Right ventricle myocardium inferior (tissue), 1 donor: ENCODE measurements at places on chromosomes 2 and 18. TPM values are rescaled to one million over a fixed set of nuclear protein-coding genes. Genes with fewer than 3 reads are reported as not detected.

GRCh38 chr2:95262896-95263542 is 11.2 kb upstream of the PROM2 start:
- DNase-seq = no peak

Gene TNFRSF11A
- total RNA-seq = 1.1 TPM

DNA sequence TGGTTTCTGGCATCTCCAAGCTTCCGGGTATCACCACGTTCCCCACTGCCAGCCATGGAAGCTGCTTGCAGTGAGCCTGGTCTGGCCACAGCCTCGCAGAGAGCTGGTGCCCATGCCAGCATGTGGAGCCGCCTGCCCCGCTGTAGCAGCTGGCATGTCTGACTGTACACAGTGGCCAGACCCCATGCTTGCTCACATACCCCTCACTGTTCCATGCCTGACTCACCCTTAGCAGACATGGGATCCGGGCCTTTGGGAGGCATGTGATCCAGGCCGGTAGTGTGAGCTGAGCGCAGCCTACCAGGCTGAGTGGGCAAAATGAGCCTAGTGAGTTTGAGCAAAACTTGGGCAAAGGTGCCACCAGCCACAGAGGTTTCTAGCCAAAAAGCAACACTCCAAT is 18.8 kb upstream of the RPRD1A start:
- DNase-seq = peak; percentile 65

DNA sequence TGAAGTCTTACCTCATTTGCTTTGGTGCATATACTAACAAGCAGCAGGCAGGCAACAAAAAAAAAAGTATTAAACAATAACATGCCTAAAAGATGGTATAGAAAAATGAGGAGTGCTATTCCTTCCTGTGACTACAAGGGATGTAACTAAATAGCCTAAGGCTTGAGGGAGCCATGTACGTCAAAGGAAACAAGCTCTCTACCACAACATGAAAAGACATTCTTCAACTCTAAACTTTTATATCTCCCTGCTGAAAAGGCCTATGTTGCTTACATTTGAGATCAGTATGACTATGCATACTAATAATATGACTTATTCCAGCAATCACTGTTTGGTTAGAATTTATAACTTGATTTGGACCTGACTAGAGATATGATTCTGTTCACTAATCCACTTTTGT is 347.9 kb downstream of the ADCYAP1 start:
- no peak for DNase-seq

DNA sequence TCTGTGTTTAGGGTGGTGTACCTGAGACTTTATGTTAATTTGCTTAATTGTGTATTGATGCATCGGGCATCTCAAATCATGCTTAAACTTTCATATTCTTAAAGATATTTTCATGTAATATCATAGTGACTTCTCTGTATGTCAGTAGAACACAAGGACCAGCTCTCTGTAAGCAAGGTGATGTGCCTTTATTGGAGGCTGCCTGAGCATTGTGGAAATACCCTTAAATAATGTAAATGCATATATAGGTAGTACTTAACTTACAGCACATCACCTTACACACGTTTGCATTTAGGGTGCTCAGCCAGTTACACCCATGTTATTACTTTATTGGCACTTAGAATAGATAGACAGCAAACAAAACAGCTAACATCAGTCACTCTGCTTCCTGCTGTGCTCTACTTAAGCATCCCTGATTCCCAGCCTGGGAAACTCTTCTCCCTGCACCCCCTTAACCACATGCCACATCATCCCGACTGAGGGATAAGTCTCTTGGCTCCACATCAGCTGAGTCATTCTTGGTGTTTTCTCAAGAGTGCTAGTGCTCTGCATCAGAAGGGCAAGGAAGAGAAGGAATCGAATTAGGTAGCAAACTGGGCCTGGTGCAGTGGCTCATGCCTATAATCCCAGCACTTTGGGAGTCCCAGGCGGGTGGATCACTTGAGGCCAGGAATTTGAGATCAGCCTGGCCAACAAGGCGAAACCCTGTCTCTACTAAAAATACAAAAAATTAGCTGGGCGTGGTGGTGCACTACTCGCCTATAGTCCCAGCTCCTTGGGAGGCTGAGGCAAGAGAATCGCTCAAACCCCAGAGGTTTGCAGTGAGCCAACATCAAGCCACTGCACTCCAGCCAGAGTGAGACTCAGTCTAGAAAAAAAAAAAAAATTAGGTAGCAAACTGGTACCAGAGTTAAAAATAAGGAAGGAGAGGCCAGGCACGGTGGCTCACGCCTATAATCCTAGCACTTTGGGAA is 108.7 kb downstream of the MAP3K20 start:
- no peak for DNase-seq

- DNase-seq = no peak
Observed at GRCh38 chr2:25587361-25587760, 86.0 kb downstream of the DTNB start.

Gene FAM124B
- total RNA-seq = 1.9 TPM

Gene THADA
- total RNA-seq = 10.5 TPM

Gene CNDP1
- not detected for total RNA-seq

Gene POTEF
- total RNA-seq = not detected

- no peak for DNase-seq
Observed at GRCh38 chr18:69158944-69159343, 241.7 kb upstream of the DOK6 start.

Gene SLC9A4
- not detected for total RNA-seq

Gene LHCGR
- 0.11 TPM for total RNA-seq

Gene FABP1
- not detected for total RNA-seq

GRCh38 chr2:224031358-224031970 is 7.6 kb downstream of the SERPINE2 start:
- no peak for DNase-seq

- DNase-seq = no peak
Observed at GRCh38 chr2:25558262-25558661, 115.1 kb downstream of the DTNB start.

DNA sequence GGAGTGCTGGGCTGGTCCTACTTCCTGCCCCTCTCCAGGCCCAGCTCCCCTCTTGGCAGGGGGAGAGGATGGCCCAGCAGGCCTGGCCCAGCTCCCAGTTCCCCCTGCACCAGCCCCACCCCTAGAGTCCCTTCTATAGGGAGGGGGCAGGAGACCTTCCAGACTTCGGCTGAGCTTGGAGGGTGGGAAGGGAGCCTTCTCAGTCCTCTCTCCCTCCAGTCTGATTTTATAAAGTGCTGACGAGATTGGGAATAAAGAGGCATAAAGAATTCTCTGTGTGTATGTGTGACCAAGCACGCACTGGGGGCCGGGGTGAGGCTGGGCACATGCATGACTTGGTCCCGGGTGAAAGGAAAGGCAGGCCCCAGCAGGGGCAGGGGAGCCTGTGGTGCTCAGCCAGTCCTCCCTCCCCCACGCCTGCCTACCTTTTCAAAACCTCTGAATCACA is 5.1 kb downstream of the CHPF start:
- DNase-seq = no peak

DNA sequence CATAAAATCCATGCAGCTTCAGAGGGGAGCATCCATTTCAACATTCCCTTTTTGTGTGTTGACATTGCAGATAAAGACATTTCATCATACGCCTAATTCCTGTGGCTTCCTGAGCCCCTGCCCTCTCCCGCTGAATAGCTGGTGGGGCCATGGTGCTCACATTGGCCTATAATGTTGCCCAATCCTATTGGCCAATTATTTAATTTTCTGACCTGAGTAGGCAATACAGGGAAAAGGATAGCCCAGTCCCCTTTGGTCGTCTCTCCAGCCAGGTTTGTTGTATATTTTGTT is 163.8 kb upstream of the MYCN start:
- DNase-seq = no peak

DNA sequence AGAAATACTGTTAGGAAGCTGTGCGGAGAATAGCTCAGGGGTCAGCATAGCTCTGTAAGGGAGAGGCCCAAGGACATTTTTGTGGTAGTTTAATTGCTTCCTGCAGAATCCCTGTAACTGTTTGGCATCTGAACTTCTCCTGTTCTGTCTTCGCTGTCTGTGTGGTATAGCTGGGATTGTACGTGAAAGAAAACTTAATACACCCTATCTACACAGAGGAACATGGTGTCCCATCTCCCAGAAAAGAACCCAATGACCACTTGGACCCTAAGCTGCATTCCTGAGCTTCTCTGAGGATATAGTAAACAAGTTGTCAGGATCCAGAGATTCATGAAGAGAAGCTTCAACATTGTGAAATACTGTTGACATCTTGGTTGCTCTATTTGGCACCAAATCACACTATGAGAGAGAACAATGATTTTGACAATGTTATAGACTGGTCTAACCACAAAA is 81.3 kb downstream of the CDC42EP3 start:
- no peak for DNase-seq

- no peak for DNase-seq
Observed at GRCh38 chr18:55142410-55142809, 183.1 kb upstream of the CCDC68 start.

Gene RAB17
- 2.4 TPM for total RNA-seq

Gene WNT10A
- total RNA-seq = not detected

- DNase-seq = no peak
Observed at GRCh38 chr2:10078704-10079265, 1.4 kb downstream of the CYS1 start.

DNA sequence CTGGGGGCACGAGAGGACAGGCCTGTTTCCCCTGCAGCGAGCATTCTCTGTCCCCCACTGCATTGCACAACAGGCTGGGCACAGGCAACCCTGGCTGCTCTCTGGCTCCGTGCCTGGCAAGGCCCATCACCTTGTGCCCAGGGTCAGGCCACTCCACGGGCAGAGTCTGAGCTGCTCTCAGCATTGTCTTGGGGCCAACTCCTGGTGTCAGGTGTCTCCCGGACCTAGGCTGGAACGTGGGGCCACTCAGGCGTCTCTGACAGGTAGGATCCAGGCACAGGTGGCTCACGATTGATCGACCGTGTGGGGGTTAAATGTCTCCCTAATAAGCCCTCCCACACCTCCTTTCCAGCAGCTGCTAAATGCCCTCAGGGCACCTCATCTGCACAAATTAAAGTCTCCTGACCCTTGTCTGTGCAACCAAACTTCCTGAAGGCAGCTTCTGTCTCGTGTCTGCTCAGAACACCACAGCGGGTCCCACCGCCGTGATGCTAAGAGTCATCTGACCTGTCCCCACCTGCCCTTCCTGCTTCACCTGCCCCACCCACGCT is 66.6 kb upstream of the GPC1 start:
- peak; percentile 79 for DNase-seq

Gene CYS1
- total RNA-seq = 3.2 TPM

DNA sequence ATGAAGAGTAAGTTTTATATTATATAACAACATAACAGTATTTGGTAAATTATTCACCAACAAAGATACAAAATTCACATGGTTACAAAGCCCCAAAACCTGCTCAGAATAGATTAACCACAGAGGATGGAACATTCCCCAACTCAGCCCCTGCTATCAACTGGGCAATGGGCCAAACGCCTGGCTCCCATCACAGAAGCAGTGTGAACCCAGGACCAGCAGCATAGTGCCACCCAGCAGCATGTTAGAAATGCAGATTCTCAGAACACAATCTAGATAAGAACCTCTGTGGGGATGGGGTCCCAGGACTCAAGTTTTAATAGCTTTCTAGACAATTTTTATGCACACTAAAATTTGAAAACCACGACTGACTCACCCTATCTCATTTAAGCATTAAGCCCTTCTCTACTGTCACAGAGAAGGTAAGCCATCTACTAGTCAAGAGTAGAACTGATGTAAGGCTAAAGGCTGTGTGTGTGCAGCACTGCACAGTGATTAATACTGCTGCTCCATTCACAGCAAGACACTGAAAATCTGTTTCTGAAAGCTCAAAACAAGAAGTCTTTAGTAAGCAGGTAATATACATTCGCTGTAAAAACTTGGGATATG is 15.2 kb downstream of the AFG3L2 start:
- peak; percentile 75 for DNase-seq

GRCh38 chr2:120889936-120890335 is 154.3 kb downstream of the GLI2 start:
- DNase-seq = no peak

DNA sequence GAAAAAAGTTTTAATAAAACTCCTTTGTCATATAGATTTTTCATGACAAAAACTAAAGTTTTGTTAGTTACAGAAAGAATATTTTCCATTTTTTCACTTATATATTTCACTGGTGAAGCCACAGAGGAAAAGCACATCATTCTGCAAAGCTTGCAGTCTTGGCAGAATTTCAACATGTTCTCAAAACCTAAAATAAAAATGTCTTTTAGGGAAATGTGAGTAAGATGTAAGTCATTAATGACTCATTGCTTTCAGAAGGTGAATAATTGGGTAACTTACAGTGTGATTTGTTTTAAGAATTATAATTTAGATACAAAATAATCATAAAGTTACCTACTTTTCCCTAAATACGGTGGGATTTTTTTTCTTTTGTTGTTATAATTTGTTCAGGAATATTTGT is 43.4 kb upstream of the TNFRSF11A start:
- no peak for DNase-seq

- peak; percentile 9 for DNase-seq
Observed at GRCh38 chr2:120947327-120947726, 211.7 kb downstream of the GLI2 start.

- no peak for DNase-seq
Observed at GRCh38 chr2:232636788-232637420, 3.5 kb downstream of the EFHD1 start.

DNA sequence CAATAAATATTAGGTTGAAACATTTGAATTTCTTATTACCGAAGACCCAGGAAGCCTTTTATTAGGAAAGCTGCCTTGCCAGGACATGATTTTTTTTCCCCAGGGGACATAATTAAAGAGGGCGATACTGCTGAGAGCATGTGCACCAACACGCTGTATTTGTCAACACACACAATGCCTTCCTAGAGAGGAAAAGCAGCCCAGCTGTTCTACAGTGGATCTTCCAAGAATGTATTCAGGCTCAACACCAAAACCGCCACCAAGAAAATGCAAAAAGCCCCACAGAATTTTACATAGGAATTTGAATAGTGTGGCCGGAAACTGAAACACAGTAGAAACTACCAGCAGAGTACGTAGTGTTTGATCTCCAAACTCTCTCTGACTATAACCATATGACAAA is 320.4 kb downstream of the DLGAP1 start:
- DNase-seq = no peak

GRCh38 chr2:214750529-214750928 is 59.0 kb downstream of the BARD1 start:
- DNase-seq = no peak

GRCh38 chr2:195016841-195017240 is 640.2 kb upstream of the SLC39A10 start:
- no peak for DNase-seq

- DNase-seq = no peak
Observed at GRCh38 chr2:3186766-3187165, 190.9 kb downstream of the EIPR1 start.

Gene WDR33
- 42.7 TPM for total RNA-seq

- DNase-seq = no peak
Observed at GRCh38 chr2:48137829-48138228, 231.5 kb upstream of the FBXO11 start.

- DNase-seq = peak; percentile 57
Observed at GRCh38 chr2:88170472-88170892, 336 bp downstream of the THNSL2 start.

- DNase-seq = no peak
Observed at GRCh38 chr2:135299658-135300244, 231.3 kb downstream of the ZRANB3 start.

Gene FAM237A
- total RNA-seq = 1.2 TPM

GRCh38 chr2:190450363-190450762 is 42.2 kb downstream of the MFSD6 start:
- DNase-seq = no peak

Gene CHST10
- total RNA-seq = 10.5 TPM

Gene TUBB8B
- not detected for total RNA-seq
